ENCODE measurements at places on chromosomes 6 and 20.

DNA sequence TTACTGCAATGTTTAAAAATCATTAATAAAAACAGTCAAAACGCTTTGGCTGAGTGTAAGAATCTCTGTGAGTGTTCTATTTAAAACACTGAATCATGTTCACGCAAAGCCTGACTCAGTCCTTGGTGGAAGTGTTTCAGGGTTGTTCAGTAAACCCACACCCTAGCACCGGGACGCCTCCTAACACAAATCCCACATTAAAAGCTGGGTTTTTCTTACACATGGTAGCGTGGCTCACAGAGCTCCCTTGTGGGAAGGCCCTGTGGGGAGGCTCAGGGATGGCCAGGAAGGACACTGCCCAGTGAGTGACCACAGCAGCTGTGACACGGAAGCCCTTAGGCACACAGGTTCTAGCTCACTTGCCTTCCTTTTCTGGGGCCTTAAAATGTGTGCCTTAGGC, 80.2 kb downstream of the GMPR start:
- no peak for DNase-seq

DNA sequence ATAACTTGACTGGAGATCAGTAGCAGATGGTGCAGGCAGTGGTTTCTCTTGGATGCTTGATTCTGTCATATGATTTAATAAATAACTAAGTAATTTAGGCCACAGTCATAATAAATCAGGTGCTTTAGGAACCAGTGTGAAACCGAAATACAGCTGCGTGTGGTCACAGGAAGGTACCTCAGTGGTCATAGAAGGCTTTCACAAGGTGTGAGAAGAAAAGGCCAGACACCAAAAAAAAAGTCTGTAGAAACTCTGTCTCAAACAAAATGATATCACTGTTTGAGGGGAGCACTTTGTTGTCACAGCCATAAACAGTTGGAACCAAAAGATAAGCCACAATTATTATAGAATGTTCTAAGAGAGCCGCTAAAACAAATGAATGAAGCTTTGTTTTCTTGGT, 56.5 kb downstream of the ARMC2 start:
- DNase-seq = no peak

- no peak for DNase-seq
Measured at GRCh38 chr20:50713657-50714101, 17.7 kb upstream of the PARD6B start.

- no peak for DNase-seq
Measured at GRCh38 chr6:144678844-144679243, 393.7 kb downstream of the UTRN start.

- no peak for DNase-seq
Measured at GRCh38 chr6:68919537-68919936, 284.5 kb downstream of the ADGRB3 start.

DNA sequence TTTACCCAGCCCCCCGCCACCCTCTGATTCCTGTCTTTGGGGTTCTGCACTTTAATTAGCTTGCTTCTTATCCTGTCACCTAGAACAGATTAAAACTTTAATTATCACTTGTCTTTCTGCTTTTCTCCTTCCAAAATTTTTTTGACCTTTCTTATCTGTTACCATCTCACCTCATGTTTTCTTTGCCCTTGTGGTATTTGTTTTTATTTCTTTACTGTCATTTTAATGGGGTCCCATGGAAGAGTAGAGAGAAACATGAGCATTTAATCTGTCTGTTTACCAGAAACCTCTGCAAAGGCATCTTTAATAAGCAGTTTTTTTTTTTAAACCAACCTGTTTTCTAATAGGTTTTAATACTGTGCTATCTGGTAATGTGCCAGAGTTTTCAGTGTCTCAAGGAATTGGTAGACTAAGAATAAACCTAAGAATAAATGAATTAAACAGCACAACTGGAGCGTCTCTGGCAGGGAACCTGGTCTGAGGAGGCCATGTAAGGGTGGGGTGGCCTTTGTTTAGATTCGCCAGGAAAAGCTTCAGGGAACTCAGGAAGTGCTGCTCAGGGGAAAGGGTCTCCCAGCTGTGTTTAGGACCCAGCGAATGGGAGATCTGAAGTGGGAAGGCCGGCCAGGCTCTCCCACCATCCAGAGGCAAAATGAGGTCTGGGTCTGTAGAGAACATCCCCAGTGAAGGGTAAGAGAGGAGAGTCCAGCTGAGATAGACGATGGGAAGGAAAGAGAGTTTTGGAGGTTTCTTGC, 69.8 kb downstream of the ARID1B start:
- DNase-seq = no peak

- no peak for DNase-seq
Measured at GRCh38 chr6:41719436-41720261, 15.8 kb downstream of the TFEB start.

GRCh38 chr6:52725143-52725534, 38.1 kb downstream of the GSTA2 start:
- no peak for DNase-seq

DNA sequence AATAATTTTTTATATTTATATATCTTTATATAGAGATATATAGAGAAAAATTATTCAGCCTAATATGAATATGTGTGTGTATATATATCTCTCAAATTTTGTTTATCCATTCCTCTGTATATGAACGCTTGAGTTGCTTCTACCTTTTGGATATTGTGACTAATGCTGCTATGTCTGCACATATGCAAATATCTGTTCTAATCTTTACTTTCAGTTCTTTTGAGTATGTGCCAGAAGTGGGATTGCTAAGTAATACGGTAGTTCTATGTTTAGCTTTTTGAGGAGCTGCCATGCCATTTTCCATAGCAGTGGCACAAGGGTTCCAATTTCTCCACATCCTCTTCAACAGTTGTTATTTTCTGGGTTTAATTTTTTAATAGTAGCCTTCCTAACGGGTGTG, 72.8 kb upstream of the CEP85L start:
- no peak for DNase-seq

- DNase-seq = no peak
Measured at GRCh38 chr20:6999381-6999780, 231.9 kb downstream of the BMP2 start.

GRCh38 chr6:54041239-54041638, 70.0 kb upstream of the MLIP start:
- DNase-seq = no peak

- DNase-seq = no peak
Measured at GRCh38 chr20:60331688-60332300, 373.6 kb downstream of the CDH26 start.

- no peak for DNase-seq
Measured at GRCh38 chr20:42435230-42435629, 754.5 kb downstream of the PTPRT start.

- DNase-seq = no peak
Measured at GRCh38 chr6:163588220-163588919, 173.9 kb downstream of the QKI start.

GRCh38 chr6:154319231-154319858, 37.3 kb downstream of the IPCEF1 start:
- no peak for DNase-seq

DNA sequence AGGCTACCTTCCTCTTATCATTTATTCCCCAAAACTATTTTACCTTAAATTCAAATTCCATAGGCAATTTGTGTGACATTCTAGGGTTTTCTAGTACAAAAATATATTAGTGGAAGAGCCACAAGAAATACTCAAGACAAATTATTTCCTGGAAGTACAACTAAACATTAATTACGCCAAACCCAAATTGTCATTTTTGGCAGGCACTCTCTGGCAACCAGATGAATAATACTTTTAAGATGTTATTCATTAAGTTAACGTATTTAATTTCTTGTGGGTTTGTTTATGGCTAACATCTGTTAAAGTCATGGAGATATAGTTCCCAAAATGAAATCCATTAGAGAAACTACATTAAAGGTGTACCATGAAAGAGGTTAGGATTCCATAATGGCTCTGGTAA, 40.5 kb downstream of the HMGN3 start:
- no peak for DNase-seq

DNA sequence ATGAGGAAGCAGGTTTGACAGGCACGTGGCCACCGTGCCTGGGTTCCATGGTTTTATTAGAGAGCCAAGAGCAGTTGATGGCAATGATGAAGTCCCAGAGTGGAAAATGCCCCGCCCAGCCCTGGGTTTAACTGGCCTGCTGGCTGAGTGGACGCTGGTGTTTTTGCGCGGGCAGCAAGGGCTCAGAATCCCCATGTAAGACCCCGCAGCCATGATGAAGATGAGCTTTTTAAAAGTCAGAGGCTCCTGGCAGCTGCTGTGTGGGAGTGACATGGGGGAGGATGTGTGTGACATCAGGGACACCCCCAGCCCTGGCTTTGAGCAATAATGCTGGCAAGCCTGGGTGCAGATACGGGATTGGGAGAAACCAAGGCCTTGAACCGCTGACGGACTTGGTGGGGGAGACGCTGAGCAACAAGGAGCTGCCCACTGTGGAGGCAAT, 33.0 kb upstream of the SLCO4A1 start:
- DNase-seq = no peak

DNA sequence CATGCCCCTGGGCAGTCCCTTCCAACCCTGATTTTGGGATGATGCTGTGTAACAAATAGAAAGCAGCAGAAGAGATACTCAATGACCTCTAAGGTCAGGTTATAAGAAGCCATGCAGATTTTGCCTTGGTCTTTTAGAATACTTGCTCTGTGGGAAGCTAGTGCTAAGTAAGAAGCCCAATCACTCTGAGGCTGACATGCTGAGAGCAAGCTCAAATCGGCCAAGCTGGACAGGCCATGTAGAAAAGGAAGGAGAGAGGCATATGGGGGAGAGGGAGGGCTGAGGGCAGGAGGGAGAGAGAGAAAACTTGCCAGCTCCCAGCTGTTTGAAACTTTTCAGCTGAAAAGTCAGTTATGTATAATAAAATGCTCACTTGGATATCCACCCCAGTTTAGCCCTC, 1021.6 kb upstream of the MAP3K7 start:
- DNase-seq = no peak

GRCh38 chr6:30350524-30350923, 5.6 kb downstream of the RPP21 start:
- no peak for DNase-seq

GRCh38 chr6:70563530-70563929, 3.2 kb upstream of the SDHAF4 start:
- no peak for DNase-seq

DNA sequence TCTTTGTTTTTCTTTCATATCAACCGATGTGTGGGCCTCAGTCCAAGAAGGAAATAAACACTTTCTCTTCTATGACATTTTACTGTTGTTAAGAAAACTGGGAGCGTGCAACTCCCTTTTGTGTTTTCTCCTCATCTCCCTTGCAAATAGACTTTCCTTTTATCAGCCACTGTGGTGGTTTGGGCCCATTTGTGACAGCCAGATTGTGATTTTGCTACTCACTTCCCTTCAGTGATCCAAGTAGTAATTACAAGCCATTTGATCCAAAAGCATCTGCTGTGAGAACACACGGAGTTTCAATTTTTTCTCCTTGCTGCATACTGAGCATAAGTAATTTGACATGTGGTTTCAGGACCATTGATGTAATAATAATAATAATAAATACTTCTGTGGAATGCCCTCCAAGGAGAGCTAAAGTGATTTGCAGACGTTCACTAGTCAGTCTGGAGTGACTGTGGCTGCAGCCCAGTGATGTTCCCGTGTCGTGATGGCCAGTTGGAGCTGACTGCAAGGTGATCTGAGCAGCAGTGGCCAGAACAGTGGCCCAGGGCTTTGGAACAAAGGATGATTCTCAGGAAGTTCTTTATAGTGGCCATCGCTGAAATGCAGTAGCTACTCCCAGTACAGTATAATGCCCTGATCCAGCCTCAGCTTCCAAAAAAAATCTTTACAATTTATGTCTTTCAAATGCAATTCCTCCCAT, 91.9 kb upstream of the CLDN20 start:
- no peak for DNase-seq

GRCh38 chr6:82568290-82568993, 204.8 kb downstream of the TPBG start:
- no peak for DNase-seq

DNA sequence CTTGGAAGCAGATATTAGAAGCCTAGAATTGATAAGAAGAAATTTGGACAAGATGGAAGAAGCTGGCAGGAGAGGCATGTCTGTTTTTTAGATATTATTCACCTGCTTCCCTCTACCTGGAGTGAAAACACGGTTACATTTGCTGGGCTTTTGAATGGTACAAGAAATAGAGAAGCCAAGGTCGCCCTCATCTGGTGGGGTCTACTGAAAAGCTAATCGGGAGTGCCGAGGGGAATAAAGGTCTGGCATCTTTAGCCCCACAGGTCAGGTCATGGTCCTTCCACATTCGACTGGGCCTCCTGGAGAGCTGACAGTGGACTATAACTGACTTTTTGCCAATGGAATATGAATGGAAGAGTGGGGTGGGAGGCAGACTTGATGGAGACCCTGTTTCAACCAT, 4.6 kb upstream of the C2 start:
- DNase-seq = no peak

DNA sequence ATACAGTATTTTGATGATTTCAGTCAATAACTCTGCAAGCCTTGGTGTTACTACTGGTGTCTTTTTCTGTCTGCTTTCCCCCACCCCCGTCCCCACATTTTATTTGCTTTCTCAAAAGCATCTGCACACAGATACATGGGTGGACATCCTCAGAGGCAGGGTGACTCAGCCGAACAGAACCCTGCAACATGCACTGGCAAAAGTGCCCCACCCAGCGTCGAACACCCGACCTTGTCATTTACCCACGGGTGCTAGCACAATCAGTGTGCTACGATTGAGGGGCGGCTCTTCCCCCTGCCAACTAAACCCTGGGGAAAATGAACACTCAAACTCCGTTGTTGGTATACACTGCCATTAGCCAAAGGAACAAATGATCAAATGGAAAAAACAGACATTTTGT, 115.9 kb upstream of the NAA20 start:
- no peak for DNase-seq

DNA sequence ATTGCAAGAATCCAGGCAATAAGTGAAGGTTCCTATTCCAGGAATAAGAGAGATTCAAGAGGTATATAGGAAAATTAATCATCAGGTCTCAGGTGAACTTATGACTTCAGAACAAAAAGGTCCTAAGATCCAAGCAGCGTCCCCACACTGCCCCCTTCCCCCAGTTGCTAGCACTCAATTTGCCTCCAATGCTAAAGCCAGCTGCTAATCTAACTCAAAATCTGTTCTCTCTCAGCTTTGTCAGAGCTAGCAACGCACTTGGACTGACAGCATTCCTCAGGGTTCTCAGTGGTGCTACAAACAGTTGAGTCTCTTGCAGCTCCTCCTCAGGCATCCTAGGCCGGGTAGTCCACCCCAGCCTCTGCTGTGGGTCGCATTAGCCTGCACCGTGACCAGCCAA, 148.3 kb downstream of the RFX6 start:
- no peak for DNase-seq

DNA sequence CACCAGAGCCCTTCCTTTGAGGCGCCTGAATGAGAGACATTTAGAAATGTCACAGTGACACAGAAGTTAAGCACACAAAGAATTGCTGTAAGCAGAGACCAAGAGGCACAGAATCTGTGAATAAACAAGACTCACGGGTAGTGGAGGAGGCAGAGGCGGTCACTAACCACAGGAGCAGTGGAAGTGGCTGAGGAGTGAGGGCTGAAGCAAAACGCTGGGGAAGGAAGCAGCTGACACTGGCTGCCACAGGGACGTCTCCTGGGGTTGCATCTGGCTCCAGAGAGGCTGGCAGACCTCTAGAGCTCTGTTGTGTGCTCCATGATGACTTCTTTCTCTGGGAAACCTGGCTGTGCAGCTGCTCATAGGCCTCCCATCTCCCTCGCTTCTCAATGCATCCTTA, 65.0 kb upstream of the SLC2A12 start:
- DNase-seq = no peak

Measured in activated CD4-positive, CD25-positive, alpha-beta regulatory T cell (primary cell).